ENCODE measurements at places on chromosomes 16 and 17.

DNA sequence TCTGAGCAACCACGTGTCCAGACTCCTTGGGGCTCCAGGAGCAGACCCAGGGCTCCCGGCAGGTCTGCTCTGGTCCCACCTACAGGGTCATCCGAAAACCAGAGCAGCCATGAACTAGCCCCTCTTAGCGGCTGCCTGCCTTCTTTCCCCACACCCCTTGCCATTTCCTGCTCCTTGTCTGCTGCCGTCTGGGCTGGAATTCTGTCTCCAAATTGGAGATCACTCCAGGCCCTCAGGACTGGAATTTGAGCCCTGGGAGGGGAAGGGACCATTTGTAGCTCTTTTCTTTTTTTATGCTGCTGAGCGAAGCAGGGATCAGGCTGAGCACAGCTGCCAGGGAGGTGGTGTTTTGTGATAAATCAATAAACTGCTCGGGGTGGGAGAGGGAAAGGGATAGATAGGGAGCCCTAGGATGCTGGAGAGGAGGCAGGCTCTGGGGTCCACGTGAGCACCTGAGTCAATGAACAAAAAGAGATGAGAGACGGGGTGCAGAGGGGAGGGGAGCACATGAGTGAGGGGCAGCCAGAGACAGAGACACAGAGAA lies 257.5 kb downstream of the ENGASE start:
- DNase-seq: no peak

- peak; percentile 69 for DNase-seq
These were observed at the start of gene MRPS34 for GRCh38 chr16:1772908-1773702. Gene MRPS34 (minus strand): TSS chr16:1773134. CDS start chr16:1773119, 15 bp downstream.

DNA sequence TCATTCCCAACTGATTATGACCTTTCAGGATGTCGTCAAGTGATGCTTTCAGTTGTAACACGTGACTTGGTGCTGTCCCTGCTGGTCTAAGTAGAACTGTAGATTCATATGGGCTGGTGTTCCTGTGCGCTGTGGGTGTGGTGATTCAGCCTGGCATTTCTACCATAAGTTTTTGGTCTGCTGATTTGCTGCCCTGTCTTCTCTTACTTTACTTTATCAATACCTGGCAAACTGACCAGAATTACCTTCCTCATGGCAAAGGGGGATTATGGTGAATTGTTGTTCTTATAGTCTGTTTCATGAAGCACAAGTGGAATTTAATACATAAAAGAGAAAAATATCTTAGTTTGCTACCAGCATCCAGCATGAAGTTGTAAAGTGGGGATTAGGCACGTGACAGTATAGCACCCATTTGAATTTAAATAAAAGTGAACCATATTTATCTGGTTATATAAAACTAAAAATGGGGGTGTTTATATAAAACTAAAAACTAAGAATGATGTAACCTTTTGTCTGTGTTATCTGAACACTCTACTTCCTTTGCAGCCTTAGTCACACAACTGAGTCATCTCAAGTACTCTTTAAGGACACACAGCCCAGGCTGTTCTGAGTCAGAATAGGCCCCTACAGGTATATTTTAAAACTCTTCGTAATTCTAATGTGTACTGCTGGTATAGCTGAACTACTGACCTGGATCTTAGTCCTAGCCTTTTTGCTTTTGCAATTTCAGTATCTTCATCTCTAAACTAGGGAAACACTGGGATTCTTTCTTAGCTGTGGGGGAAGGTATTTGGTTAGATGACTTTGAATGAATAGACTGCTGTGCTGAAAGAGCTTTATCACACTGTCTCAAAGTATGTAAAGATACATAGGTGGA lies 28.3 kb downstream of the TTC19 start:
- DNase-seq: no peak

DNA sequence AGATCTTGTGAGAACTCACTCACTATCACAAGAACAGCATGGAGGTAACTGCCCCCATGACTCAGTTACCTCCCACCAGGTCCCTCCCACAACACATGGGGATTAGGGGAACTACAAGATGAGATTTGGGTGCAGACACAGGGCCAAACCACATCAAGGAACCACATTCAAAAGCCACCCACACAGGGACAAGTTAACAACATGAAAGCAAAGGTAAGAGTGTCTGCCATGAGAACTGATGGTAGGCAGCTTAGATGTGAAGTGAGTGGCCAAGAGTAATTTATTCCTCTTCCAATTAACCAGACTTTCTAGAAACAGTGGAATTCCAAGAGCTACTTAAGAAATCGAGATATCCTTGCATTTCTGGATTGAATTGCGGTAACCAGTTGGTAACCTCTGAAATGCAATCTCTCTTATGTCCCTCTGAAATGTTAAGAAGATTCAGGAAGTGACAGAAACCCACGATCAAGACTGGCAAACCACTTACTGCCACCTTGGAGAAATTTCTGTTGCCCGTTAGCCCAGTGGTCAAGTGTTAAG lies 167.4 kb upstream of the CACNG5 start:
- DNase-seq: peak; percentile 79

Data from central memory CD4-positive, alpha-beta T cell (primary cell).